ENCODE measurements at places on chromosomes 1 and 21.

GRCh38 chr1:147202576-147202975 lies 22.6 kb downstream of the FMO5 start:
- no peak for DNase-seq

- DNase-seq = no peak
Measured at GRCh38 chr21:30760776-30761175, 5.5 kb upstream of the KRTAP21-1 start.

- peak; percentile 86 for DNase-seq
Measured at GRCh38 chr1:110209715-110210603, at the start of gene KCNC4. Gene KCNC4 (plus strand): TSS chr1:110210314. CDS start chr1:110211500, 1,186 bp downstream.

DNA sequence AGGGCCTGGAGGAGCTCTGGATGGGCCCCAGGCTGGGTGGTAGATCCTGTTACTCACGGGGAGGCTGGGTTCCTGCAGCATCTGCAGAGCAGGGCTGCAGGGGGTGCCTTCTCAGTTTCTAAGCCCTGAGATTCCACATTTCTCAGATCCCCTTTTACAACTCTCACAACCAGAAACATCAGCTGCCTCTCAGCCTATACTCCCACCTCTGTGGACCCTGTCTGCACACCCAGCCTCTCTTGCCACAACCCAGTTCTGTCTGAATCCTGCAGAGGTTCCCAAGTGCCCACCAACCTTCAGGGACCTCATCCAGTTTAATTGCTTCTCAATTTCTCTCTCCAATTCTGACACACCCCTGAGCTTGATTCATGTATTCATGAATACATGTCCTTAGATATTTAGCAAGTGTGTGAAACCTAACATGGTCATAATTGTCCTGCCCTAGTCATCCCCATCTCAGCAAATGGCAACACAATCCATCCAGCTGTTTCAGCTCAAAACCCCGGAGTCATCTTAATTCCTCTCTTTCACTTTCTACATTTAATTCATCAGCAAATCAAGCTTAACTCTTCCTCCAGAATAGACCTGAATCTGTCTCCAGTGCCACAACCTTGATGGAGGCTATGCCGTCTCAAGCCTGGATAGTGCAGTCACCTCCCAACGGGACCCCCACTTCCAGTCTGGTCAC lies 57.0 kb upstream of the NEK2 start:
- no peak for DNase-seq

DNA sequence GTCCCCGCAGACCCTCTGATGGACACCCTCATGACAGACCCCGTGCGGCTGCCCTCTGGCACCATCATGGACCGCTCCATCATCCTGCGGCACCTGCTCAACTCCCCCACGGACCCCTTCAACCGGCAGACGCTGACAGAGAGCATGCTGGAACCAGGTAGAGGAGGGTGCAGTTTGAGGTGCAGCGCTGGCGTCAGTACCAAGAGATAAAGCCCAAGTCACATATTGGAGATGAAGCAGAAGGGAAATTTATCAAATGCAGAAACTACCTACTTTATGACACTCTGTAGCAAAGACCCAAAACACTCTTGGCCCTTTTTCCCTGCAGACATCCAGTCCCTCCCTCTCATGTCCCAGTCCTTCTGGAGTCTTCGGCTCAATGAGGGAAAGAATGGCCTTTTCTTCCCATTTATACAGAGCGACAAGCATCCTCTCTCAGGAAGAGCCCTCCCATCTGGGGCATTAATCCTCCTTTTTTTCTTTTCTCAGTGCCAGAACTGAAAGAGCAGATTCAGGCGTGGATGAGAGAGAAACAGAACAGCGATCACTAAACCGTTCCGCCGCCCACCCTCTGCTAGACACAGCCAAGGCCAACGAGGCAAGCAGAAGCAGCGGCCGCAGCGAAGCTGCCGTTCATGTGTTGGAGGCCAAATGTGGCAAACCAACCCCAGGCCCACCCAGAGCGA lies 30.8 kb upstream of the KIF1B start:
- DNase-seq = no peak

DNA sequence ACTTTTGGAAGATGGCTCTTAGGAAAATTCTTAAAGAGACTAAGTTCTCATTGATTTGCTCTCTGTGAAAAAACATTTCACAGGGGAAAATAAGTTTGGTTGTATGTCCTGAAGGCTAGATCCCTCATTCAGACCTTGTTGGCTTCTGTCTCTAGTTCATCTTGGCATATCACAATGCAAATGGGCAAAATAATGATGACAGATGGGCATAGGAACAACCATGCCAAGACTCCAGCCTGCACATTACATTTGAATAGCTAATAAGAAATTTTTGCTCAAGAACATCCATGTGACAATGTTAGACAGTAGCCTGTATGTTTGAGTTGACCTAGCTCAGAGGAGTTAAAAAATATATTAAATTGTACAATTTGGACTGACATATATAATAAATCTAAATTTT lies 292.9 kb downstream of the PLA2G4A start:
- DNase-seq = no peak

- no peak for DNase-seq
Measured at GRCh38 chr1:183003203-183003602, 20.0 kb upstream of the LAMC1 start.

GRCh38 chr1:100463791-100464424 lies 74.0 kb upstream of the GPR88 start:
- peak; percentile 49 for DNase-seq

DNA sequence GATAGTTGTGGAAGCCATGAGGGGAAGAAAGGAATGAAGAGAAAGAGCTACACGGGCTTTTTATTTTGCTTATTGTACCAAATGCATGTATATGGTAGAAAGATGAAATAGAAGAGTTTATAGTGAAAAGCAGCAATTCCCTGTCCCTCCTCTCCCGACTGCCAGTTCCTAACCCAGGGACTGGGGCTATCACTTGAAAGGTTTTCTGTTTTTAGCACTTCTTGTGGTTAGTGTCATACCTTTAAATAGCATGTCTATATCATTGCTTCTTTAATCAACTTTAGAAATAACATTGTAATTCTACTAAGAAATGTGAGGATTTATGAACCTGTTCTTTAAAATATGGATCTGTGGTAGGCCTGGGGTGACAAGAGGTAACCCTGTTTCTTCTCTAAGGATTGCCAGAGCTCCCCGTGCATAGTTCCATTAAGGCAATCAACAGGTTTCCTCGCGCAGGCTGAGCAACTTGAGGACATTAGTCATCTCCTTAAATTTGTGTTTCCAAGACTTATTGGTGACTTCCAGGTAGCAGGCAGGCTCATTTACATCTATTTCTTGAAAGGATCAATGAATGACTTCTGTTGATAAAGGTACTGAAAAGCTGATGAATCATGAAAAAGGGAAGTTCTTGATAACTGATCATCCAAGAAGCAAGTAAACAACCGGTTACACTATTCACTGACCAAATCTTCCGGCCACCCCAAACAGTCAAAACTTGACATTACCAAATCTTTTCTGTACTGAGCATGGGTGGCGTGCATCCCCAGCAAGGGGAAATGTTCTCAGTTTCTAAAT lies 37.8 kb upstream of the S1PR1 start:
- DNase-seq = no peak

- DNase-seq = peak; percentile 31
Measured at GRCh38 chr1:97820470-97821188, 100.2 kb downstream of the DPYD start.

- no peak for DNase-seq
Measured at GRCh38 chr1:41619511-41620364, 135.3 kb upstream of the EDN2 start.

- no peak for DNase-seq
Measured at GRCh38 chr1:115827452-115828044, 13.4 kb downstream of the NHLH2 start.

DNA sequence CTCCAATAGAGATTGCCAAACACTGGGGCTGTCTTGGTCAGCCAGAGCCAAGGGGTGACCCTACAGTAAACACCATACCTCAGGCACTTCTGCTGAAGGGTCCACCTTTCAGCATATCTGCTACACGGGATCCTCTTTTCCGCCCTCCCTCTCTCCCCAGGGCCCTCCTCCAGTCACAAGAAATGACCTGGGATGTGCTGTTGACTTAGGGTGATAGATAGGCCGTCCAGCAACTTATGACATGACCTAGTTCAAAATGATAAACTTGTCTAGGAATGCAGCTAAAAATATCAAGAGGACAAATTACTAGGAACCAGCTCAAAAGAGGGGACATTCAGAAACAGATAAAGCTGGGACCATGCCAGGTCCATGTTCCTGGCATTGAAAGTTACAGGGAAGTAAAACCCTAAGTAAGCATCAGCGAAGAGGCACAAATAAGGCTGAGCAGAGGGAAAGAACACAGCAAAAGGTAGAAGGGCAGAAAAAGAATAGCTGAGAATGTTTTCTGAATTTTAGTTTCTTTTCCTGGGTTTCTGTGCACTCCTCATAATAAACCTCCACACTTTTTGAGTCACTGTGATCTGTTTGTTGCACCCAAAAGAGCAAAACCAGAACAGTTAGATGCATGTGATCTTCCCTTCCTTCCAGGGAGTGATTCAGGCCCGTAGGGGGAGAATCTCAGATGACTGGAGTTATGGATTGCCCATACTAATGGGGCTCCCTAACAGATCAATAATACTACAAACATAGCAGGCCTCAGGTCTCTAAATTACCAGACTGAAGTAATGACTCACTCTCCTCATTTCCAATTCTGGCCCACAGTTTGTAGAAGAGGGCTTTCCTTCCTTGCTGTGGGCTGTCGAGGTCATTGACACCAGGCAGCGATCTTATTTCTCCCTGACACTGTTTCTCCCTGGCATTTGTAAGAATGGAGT lies 48.9 kb upstream of the F3 start:
- DNase-seq = no peak

DNA sequence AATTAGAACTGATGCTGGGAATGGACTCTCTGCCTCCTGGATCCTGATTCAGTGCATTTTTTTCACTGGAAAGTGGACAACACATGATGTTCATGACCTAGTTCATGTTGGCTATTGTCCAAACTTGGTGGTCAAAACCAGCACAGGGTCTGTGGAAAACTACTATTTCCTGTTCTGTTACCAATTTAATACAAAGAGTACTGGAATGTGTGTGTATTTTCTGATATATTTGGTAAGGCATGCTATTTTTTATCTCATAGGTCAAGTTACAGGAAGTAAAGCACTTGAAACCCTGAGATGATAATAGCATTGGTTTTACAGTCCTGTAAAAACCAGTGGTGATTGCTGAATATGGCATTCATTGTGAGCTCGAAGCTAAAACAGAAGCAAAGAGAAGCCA lies 89.9 kb downstream of the SGIP1 start:
- no peak for DNase-seq

DNA sequence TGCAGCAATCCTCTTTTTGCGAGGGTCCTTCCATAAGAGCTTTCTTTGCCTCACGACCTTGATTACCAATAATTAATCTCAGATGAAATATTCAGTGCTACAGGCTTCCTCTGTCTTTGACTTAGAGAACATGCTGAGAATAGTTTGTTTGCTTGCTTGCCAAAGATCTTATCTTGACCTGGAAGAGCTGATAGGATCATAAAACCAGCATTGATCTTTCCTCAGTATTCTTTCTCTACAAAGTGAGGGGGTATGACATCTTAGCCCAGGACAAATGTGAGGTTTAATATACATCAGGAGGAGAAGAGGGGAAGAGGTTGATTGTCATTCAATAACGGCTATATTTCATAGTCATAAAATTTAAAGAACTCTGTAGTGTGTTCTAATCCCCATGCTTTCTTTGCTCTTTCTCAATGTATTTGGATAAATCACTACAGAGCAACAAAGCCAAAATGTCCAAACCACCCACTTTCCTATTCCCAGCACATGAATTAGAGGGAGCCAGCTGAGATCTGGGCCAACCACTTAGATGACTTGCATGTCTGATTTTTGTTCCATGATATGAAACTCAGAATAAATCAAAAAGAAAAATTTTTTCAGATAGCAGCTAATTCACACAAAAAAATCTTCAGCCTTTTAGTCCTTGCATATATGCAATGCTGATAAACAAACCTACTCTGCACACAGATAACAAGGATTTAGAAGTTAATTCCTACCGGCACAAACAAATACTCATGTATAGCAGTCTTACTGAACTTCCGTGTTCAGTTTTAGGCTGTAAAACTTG lies 50.5 kb upstream of the IPO9 start:
- no peak for DNase-seq

DNA sequence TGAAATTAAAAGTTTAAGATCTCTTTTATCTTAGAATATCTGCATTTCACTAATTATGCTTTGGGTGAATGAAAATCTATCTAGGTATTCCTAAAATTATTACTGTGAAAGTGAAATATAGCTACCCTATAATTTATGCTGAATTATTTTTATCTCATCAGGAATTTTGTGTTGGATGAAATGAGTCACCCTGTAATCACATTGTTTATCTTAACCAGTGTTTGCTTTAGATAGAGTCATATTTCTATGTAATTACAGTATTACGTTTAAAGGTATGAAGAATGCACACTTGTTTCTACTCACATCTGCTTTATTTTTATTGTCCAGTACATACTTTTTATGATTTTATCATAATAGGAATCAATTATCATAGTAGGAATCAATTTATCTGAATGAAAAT lies 249.2 kb downstream of the NCAM2 start:
- no peak for DNase-seq

DNA sequence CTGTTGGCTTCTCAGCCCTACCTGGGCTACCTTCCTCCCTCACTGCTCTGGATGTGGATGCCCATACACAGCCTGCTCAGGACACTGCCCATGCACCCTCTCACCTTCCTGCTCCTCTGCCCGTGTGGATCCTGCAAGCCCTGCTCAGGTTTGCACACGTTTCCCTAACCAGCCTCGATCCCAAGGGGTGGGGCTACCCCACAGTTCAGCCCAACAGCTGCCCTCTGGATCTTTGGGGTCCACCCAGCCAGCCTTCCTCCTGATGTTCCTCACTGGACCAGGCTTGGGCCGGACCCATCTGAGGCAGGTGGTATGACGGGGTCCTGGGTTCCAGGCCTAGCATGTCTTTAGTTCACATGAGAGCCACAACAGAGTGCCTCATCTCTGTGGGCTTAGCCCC lies 4.7 kb downstream of the TMEM54 start:
- no peak for DNase-seq

- DNase-seq = no peak
Measured at GRCh38 chr1:21865943-21866706, 54.1 kb downstream of the LDLRAD2 start.

GRCh38 chr1:56578963-56579875 lies at the start of gene PLPP3:
Gene PLPP3 (minus strand): TSS chr1:56579563. CDS start chr1:56579016, 547 bp downstream.
- DNase-seq = peak; percentile 11

DNA sequence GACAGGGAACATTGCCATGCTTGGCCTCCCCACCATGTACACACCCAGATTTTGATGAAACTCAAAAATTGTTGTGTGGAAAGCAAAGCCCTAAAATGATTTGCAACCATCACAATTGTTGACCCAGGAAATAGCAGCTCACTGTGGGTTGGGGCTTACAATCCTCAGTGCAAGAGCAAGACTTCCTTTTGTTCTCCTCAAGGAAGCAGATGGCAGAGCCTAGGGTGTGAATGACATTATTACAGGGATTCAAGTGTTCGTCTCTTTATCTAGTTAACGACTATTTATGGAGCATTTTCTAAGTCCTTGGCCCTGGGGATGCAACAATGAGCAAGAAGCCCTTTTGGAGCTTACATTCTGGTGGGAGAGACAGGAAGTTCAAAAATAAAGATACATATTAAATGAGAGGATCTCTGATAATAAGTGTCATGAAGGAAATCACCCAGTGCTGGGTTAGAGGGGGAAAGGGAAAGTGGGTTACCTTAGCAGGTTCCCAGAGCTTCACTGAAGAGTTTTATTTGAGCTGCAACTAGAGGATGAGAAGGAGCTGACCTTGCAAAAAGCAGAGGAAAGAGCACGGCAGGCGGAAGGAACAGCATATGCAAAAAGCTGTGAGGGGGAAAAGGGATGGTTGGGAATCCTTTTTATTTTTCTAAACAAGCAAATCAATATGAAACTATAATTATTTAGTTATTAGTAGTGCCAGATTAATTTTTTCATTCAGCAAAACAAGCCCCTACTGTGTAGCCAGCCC lies 38.5 kb upstream of the ID3 start:
- peak; percentile 28 for DNase-seq
